ENCODE measurements at places on chromosomes 7 and 10.

- DNase-seq: no peak
These were observed 64.4 kb downstream of the VSTM4 start for GRCh38 chr10:49050906-49051305.

- DNase-seq: no peak
These were observed 9.9 kb downstream of the FAM204A start for GRCh38 chr10:118332236-118332635.

DNA sequence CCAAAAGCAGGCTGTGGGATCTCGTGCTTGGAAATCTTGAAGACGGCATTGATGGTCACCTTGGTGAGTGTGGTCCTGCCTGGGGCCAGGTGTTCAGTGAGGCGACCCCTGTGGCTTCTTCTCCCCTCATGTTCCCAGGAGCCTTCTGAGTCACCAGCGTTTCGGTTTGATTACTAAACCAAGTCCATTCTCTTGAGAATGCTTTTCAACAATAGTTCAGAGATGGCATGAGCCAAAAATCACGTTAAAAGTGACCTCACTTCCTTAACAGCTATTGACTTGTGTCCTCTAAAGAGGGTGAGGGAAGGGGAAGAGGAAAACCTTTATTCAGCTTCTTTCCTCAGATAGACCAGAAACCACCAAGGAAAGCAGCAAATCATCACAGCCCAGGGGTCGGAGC, 315.2 kb downstream of the GATA3 start:
- peak; percentile 70 for DNase-seq

GRCh38 chr10:1779796-1780195, 42.5 kb upstream of the ADARB2 start:
- DNase-seq: no peak

GRCh38 chr7:143299840-143300239, 11.7 kb downstream of the CASP2 start:
- no peak for DNase-seq

DNA sequence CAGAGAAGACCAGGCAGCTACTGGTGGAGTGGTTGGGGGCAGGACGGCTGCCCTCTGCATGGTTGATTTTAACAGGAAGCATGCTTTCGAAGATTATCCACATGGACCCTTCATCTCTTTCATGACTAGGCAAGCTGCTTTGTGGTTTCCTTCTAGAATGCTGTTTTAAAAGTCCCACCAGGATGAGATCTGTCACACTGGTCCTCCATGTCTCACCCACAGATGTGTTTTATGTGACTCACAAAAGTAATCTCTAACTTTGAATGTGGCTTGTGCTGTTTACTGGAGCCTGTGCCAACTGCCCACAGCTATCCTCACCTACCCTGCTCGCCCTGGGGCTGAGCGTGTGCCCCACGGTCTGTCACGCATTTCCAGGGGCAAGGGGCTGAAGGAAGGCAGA, 188.8 kb downstream of the GFRA1 start:
- no peak for DNase-seq

DNA sequence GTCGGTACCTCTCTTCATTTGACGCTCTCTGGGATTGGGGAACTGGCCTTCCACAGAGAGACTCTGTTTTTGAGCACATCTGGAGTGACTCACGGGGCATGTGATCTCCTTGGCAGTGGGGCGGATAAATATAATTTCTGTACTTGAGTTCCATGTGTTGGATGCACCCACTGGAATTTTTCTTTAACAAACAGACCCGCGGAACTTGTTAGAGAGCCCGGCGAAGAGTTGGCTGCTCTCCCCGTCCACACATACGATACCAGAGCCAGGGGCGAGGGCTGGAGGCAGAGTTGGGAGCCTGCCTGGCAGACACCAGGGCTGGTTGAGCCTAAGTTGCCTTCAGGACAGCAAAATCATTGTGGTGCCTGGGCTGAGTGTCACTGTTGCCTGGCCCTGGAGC, at the start of gene FAM180A:
TSS of gene FAM180A (minus strand) at position 44 of the 400 bp plus-strand sequence. CDS start 233 bp downstream, outside the sequence.
- DNase-seq: peak; percentile 97

- DNase-seq: no peak
These were observed 100.3 kb downstream of the DOCK4 start for GRCh38 chr7:112105584-112106530.

GRCh38 chr10:51073453-51074237, 642 bp upstream of the PRKG1 start:
- no peak for DNase-seq

GRCh38 chr10:5817322-5818047, 4.3 kb upstream of the GDI2 start:
- no peak for DNase-seq

GRCh38 chr7:117212969-117213877, 109.6 kb downstream of the WNT2 start:
- peak; percentile 88 for DNase-seq

GRCh38 chr10:18472977-18473376, 178.4 kb downstream of the NSUN6 start:
- no peak for DNase-seq

DNA sequence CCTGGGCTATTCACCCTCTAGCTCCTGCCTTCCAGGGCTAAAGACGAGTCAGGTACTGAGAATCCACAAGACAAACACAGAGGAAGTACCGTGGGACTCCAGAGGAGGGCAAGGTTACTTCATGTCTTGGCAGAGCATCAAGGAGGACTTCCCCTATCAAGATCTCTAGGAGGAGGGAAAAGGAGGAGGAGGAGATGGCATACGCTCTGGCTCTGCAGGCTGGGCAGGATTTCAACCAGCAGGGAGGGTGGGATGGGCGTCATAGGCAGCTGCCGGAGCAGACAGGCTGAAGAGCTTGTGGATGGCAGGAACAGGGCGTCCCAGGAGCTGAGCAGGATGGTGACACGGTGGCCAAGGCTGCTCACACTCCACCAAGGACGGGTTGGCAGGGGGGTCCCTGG, 21.3 kb downstream of the MDH2 start:
- peak; percentile 91 for DNase-seq

DNA sequence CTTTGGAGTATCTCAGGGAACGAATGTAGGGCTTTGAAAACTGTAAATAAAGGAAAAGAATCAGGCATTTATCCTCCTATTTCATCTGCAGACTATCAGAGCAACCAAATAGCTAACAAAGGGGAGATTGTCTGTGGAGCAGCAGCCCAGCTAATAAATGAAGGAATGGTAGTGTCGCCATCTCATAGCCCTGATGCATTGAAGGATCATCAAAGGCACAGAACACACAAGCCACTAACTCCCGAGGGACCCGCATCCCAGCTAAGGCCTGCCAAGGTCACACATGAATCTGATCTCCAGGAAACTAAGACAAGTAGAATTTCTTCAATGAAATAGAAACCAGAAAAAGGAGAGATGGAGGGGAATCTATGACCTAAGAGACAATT, 38.2 kb downstream of the CALML5 start:
- DNase-seq: no peak

Data from fibroblast of the aortic adventitia (primary cell).